ENCODE measurements at places on chromosomes 3 and 15.

- DNase-seq, result no peak
Observed at GRCh38 chr15:55255714-55256113, 33.9 kb downstream of the RAB27A start.

DNA sequence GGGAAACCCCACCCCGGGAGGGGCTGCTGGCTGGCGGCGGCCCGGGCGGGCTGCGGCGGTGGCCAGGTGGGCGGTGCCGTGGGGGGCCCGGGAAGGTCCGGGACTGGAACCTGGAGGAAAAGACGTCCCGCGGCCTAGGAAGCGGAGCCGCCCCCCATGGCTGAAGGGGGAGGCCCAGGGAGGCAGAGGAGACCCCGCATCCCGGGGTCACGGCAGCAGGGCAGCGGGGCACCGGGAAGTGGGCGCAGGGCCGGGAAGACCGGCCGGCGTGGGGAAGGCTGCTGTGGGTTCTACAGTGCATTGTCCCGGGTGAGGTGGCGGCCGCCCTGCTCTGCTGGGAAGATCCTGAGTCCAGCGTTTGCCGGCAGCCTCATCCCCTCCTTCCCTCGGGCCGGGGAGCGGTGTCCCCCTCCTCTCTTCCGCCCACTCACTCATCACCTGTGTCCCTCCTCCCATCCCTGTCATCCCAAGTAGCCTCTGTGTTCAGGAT lies 525 bp upstream of the FSTL1 start:
- no peak for DNase-seq

DNA sequence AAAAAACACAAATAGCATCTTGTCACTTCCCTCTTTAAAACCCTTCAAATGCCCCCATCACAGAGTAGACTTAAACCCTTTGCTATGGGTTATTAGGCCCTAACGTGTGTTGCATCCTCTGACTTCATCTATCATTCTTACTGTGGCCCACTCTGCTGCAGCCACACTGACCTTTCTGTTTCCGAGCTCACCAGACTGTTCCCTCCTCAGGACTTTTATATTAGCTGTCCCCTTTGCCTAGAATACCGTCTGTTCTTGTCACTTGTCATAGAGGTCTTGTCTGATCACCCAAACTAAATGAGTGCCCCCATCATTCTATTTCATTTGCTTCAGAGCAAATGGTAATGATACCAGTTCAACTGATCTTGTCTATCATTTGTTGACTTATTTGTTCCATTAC lies 877 bp upstream of the FEM1B start:
- DNase-seq, result no peak

GRCh38 chr3:109679664-109680063 lies 342.3 kb upstream of the DPPA4 start:
- no peak for DNase-seq

DNA sequence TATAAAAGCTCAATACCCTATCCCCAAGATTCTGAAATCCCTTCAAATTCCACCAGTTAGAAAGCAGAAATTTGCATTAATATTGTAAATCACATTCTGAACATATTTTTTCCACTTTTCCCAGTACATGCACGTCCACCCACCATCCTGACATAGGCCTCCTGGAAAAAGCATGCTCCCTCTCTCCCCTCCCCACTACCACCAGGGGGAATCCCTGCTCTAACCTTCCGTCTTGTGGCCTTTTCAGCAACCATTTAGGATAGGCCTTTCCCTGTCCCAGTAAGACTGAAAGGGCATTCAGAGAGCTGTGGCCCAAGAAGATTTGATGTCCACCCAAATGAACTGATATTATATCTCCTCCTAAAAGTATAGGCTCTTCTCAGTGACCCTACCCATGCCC lies 182.1 kb downstream of the ARRDC4 start:
- no peak for DNase-seq

DNA sequence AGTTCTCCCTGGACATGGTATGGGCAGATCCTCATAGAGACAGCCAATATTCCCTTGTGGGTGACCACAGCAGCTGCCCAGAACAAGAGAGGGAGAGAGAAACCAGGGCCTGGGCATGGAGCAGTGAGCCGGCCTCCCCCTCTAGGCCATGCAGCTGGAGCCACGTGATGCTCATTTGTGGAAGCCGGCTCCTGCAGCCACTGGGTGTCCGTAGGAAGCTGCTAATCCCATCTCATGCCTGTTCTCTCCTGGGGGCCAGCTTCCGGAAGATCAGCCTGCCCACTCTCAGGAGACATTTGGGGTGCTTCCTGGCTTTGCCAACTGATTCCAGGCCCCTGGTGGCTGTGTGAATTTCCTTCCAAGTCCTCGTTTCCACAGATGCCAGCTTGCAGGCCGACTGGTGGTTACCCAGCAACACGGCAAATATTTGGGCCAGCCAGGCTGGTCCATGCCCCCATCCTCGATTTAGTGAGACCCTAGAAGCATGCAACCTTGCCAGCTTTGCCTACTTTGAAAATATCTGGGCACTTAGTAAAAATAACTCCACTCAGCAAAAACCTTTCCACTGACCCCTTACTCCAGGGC lies 55.3 kb downstream of the LINGO1 start:
- no peak for DNase-seq

- no peak for DNase-seq
Observed at GRCh38 chr3:109177908-109178307, 41.4 kb downstream of the C3orf85 start.

DNA sequence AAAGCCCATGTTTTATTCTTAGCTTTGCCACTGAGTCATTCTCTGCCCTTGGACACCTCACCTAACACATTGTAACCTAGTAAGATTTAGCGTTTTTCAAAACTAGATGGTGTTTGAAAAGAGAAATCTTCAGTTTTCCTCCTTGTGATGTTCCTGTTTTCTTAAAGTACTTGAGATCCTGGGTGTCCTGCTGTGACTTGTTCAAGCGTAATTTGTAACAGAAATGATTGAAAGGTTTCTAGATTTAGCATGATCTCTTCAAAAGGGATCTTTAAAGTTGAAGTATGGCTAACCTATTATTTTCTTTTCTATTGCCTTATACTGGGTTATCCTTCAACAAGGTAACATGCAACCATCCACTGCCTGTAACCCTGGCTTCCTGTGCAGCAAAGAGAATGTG lies 32.6 kb upstream of the SPATA16 start:
- no peak for DNase-seq

DNA sequence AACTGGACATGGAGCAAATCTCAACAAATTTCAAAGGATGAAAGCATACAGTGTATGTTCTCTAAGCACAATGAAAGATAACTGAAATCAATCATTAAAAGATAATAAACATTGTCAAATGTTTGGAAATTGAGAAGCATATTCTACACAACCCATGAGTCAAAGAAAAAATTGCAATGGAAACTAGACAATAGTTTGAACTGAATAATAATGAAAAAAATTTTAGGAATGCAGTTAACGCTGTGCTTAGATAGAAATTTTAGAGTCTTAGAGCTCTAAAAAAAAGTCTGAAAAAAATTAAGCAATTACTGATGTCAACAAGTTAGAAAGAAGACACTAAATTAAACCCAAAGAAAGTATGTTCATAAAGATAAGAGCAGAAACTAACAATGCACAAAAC lies 15.5 kb downstream of the RABL3 start:
- DNase-seq, result no peak

- DNase-seq, result no peak
Observed at GRCh38 chr3:36405190-36405589, 24.9 kb downstream of the STAC start.

DNA sequence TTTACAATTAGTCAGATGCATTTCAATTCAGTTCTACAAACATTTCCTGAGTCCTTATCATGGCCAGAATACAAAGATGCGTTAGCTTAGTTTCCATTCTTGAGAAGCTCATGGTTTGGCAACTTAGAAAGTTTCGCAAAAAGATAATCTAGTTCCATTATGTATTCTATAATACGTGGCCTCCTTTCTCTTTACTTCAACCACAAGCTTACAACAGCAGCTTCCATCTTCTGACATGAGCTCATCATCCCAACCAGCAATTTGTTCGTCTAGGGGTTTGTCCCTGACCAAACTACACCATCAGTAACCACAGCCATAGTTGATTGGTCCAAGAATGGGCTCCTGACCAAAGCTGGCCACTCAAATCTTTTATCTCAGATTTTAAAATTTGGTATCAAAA lies 267.6 kb upstream of the TBC1D5 start:
- no peak for DNase-seq

GRCh38 chr3:190608850-190609589 lies 95.1 kb downstream of the IL1RAP start:
- DNase-seq, result no peak

- DNase-seq, result no peak
Observed at GRCh38 chr3:157406394-157406793, 30.3 kb upstream of the PTX3 start.

DNA sequence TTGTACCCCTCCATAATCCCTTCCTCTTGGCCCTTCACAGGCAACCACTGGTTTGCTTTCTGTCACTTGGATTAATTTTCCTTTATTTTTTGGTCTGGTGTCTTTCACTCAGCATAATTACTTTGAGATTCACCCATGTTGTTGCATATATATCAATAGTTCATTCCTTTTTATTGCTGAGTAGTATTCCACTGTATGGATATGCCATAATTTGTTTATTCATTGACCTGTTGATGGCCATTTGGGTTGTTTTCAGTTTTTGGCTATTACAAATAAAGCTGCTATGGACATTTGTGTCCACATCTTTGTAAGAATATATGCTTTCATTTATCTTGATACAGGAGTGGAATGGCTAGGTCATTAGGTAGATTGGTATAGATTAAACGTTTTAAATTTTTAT lies 5.9 kb upstream of the ZNF621 start:
- DNase-seq, result no peak

- no peak for DNase-seq
Observed at GRCh38 chr3:53728606-53729005, 117.6 kb downstream of the CHDH start.

GRCh38 chr3:129036222-129037092 lies 24.1 kb upstream of the GP9 start:
- no peak for DNase-seq

- no peak for DNase-seq
Observed at GRCh38 chr3:171189394-171190080, 163.0 kb upstream of the SLC2A2 start.

- no peak for DNase-seq
Observed at GRCh38 chr15:42707068-42707467, 29.9 kb downstream of the CDAN1 start.

DNA sequence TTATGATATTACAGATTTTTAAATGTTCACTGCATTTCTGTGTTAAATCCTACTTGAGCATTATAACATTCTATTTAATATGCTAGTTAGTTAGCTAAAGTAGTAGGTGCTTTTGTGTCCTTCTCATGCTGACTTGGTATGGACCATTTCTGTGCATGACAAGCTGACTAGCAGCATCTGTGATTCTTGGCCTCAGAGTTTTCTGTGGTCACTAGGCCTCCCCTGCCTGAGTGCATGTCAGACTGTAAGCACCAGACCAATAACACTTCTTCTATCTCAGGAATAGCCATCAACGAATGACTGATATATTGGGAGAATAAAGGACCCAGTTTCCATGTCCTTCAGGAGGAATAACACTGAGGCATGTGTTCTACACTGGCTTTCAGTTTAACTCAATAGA lies 22.6 kb upstream of the SLC7A14 start:
- no peak for DNase-seq

- DNase-seq, result no peak
Observed at GRCh38 chr3:197521277-197522182, 34.2 kb downstream of the BDH1 start.

DNA sequence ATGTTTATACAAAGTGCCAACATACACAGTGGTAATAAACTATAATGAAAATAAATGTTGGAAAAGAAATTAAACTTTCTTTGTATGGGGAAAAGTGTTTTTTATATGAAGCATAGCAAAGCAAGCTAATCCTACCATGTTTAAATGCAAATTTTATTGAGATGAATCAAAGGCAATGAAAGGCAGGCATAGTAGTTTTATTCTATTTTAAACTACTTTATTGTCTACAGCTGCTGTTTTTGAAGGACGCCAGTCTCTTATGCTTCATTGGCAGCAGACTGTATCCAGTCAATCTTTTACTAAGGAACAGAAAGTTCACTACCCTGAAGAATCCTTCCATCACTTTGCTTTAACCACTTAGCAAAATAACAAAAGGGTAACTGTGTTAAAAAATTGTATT lies 761.0 kb downstream of the ROBO2 start:
- no peak for DNase-seq

DNA sequence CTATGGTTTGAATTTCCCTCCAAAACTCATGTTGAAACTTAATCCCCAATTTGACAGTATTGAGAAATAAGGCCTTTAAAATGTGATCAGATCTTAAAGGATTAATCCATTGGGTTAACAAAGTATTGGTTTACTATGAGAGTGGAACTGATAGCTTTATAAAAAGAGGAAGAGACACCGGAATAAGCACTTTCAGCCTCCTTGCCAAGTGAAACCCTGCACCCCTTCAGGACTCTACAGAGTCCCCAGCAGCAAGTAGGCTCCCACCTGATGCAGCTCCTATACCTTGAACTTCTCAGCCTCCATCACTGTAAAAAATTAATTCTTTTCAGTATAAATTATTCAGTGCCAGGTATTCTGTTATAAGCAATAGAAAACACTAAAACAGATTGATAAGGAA lies 348.3 kb downstream of the CGGBP1 start:
- DNase-seq, result no peak

DNA sequence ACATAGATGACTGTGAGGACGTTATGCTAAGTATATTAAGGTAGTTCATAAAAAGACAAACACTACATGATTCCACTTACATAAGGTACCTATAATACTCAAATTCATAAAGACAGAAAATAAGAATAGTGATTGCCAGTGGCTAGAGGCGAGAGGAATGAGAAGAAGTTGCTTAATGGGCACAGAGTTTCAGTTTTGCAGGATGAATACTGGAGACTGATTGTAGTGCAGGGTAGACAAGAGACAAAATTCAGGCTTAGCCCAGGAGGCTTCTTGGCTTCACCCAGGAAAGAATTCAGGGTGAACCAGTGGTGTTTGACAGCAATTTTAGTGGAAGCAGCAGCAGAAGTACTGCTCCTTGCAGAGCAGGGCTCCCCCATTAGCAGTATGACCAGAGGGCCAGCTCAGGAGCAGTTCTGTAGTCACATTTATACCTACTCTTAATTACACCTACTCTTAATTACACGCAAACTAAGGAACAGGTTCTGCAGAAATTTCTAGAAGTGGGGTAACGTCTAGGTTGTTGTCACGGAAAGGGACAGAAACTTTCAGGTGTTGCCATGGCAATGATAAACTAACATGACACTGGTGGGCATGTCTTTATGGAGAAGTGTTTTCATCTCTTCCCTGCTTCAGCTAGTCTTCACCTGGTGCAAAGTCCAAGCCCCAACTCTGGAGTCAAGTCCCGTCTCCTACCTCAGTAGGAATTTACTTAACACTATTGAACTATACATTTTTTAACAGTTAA lies 55.2 kb downstream of the TBL1XR1 start:
- DNase-seq, result no peak

GRCh38 chr3:145869958-145870357 lies 291.0 kb downstream of the PLOD2 start:
- no peak for DNase-seq
